ENCODE measurements at places on chromosomes 7 and 10.

DNA sequence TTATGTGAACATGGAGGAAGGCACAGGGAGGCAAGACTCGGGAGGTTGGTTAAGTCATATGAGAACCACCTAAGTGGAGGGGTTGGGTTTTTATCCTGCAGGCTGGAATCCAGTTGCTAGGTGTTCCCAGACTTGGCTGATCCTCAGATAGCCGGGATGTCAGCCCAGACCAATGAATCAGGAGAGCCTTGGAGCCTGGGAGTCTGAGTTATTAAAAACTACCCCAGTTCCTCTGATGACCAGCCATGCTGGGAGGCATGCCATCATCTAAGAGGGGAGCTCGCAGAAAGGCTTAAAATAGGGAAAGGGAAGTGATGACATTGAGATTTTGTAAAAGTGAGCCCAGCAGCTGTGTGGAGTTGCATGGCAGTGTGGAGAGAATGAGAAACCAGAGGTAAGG lies 238.1 kb downstream of the ZNF248 start:
- DNase-seq: no peak

GRCh38 chr10:100007231-100008141 lies 2.3 kb downstream of the DNMBP start:
- no peak for DNase-seq

DNA sequence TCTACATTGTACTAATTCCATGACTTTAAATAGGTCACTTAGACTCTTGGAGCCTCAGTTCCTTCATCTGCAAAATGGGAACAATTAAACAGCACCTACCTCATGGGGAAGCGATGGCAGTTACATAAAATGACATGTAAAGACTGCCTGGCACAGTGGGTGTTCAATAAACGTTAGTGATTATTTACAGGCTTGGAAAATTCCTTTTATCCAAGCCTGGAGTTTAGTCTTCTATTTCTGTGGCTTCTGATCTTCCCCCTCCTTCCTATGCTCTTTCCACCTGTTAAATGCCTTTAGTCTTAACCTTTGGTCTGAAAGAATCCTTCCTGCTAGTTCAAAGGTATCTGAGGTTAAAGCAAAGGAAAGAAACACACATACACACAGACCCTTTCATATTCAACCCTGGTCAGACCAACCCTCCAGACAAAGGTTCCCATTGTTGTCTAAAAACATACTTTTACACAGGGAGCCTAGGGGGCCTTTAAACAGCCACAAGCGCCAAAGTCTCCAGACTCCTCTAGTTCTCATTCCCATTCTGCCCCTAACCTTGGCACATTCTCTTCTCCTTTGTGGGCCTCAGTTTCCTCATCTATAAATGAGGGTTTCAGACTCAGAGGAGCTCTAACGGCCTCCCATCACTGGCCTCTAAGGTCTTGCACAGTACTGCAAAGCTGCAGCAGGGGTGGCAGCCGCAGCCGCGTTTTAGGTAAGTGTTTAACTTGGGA lies 21.4 kb downstream of the SORBS1 start:
- no peak for DNase-seq

GRCh38 chr10:62959553-62959952 lies 143.4 kb upstream of the EGR2 start:
- DNase-seq: no peak

GRCh38 chr10:7045891-7046599 lies 364.8 kb downstream of the SFMBT2 start:
- no peak for DNase-seq

GRCh38 chr7:106858618-106859532 lies 6.2 kb upstream of the PIK3CG start:
- no peak for DNase-seq

DNA sequence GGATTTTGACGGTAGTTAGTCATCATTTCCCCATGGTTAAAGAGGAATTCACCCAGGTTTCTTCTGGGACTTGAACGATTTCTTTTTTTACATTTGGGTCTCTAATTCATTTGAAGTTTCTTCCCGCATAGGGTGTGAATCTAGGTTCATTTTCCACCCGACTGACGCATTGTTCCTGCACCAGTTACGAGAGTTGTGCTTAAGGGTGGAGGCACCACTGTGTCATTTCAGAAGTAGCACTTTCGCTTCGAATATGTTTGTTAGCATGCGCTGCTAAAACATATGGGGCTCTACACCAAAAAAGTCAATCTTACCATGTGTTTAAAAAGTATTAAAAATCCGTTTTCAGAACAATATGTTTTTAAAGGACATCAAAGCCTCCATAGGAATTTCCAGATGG lies 140.3 kb downstream of the VIPR2 start:
- no peak for DNase-seq

GRCh38 chr10:132446195-132446581 lies 49.2 kb downstream of the PWWP2B start:
- DNase-seq: no peak

- DNase-seq: no peak
Observed at GRCh38 chr10:108911814-108912541, 1011.3 kb downstream of the XPNPEP1 start.

- DNase-seq: no peak
Observed at GRCh38 chr7:71835056-71835455, 577.1 kb downstream of the CALN1 start.

Data from stimulated activated CD4-positive, alpha-beta T cell treated with anti-CD3 and anti-CD28 coated beads, Interleukin-1b, Interleukin-23, amount 100 ng/mL, for 24 hours (primary cell).